ENCODE measurements at places on chromosomes 2 and 18. TPM values are rescaled to one million over a fixed set of nuclear protein-coding genes. Genes with fewer than 3 reads are reported as not detected.

RND3 gene
- 53.1 TPM for total RNA-seq

TMEM247 gene
- total RNA-seq = not detected

DNA sequence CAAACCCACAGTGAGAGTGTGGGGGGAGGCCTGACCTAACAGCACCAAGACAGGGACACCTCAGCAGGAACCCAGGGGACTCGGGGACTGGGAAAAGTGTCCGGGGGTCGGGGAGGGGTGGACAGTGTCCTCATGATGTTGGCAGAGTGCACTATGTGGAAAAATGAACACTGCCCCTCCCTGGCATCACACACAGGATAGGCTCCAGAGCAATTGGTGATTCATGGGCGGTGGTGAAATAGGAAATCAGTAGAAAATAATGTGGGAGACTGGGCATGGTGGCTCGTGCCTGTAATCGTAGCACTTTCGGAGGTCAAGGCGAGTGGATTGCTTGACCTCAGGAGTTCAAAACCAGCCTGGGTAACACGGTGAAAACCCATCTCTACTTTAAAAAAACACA is 3.6 kb upstream of the ANO7 start:
- DNase-seq = no peak

GRCh38 chr2:9696731-9697130 is 65.9 kb upstream of the YWHAQ start:
- DNase-seq = no peak

GRCh38 chr2:159961037-159961436 is 101.4 kb downstream of the PLA2R1 start:
- peak; percentile 43 for DNase-seq

DNA sequence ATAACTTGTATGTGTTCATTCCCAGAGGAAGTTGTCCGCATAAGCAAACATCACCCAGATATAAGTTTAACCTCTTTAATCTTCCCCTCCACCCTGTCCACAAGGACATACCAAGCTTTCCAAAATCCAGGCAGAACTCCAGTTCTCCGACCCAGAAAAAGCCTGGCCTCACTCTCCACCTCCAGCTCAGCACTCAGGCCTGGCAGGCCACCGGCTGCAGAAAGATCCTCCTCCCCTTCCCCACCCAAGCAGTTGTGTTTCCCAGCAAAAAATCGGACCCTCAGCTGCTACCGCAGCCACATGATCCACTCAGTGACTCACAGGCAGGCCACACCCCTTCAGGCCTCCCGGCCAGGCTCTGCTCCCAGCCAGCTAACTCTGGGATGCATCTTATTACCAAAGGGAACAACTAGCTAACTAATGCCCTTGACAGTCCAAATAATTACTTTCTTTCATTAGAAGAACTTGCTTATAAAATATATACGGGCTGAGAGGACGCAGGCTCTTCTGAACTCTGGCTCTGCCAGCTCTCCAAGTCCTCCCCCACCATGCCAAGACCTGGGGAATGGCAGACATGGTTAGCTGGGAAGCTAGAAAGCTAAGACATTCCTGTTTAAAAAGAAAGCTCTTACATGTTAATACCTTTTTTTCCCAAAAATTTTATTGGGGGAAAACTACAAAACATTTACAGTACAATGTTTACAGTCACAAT is 4.5 kb downstream of the ZFP36L2 start:
- DNase-seq = peak; percentile 89
